ENCODE measurements at places on chromosomes 2 and 18.

GRCh38 chr18:6543330-6543908, 128.7 kb upstream of the L3MBTL4 start:
- no peak for DNase-seq

DNA sequence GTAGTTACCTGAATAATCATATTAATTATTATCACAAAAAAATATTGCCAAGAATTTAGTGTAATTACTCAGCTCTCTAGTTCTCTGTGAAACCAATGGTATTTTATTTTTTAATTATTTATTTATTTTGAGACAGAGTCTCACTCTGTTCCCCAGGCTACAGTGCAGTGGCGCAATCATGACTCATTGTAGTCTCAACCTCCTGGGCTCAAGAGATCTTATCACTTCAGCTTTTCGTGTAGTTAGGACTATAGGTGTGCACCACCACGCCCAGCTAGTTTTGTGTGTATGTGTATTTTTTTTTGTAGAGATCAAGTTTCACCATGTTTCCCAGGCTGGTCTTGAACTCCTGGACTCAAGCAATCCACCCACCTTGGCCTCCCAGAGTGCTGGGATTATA, 440.4 kb upstream of the CDH20 start:
- no peak for DNase-seq

GRCh38 chr2:25822190-25823117, 55.8 kb downstream of the ASXL2 start:
- DNase-seq = no peak

DNA sequence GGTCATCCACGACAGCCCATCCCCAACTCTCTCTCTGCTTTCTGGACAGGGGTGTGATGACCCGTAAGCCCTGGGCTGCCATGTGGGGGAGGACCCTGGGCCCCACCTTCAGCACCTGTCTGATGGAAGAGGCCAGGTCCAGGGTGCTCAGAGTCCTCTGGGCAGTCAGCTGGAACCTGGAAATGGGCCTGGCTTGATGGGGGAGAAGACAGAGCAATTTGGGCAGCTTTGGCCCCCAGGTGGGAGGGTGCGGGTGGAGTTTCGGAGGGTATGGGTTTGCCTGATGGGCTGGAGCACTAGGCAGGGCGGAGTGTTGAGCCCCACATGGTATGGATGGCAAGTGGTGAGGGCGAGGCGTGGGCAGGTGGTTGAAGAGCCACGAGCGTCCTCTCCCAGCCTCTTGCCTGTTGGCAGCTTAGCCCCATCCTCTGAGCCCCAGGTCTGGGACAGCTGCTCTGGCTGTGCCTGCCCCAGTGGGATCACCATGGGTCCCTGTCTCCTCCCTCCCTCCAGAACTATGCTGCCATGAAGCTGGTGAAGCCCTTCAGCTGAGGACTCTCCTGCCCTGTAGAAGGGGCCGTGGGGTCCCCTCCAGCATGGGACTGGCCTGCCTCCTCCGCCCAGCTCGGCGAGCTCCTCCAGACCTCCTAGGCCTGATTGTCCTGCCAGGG, 232.7 kb downstream of the DYSF start:
- DNase-seq = no peak

DNA sequence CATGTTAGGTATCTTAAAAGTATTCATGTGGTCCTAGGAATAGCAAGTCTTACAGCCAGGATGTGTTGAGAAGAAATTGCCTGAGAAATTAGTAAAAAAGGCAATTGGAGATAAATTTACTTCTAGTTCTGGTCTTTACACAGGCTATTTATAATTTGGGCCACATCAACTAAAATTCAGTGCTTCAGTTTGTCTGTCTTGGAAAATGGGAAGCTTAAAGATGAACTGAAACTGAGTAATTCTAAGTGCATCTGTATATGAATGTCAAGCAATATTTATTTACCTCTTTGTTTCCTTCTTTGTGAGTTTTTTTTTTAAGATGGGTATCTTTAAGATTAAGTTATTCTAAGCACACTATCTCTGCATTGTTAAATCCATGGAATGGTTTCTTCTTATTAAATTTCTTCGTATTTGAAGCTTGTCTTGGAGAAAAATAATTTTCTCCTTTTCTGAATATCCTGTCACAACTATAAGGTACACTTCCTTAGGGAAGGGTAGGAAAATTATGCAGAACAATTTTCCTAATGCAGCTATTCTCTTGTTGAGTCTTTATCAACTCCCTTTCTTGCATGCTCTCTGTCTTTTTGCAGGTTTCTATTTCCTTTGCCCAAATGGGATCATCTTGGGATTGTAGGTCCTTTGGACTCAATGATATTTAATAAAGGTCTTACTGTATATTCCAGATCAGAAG, 39.7 kb upstream of the MMADHC start:
- DNase-seq = no peak

GRCh38 chr2:26948800-26949199, 21.6 kb upstream of the MAPRE3 start:
- DNase-seq = no peak

DNA sequence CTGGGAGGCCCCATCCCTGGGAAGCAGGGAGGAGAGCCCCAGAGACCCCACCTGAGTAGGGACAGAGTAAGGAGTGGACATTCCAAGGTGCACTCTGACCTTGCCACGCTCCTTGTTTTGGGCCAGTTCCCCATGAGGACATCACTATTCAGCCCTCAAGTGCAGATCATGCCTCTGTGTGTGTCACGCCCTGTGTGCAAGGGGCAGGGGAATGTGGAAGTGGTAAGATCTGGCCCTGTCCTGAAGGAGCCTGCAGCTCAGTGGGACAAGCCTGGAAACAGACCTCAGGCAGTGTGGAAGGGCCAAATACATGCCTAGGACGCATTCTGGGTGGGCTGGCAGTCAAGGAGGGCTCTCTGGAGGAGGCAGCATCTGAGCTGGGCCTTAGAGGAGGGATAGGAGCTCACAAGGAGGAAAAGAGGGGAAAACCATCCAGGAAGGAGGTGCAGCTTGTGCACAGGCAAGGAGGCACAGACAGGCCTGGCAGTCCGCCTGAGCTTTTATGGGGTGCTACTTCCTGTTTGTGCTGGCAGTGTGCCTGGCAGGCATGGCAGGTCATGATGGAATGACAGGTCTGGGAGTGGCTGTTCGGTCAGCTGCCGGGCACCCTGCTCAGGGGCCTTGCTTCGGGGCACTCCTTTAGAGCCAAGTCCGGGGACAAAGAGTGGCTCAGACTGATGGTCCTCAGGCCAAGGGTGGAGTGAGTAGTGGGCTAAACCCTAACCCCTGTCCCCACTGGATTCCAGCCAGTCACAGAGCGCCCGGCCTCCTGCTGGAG, 3.3 kb downstream of the KLHL30 start:
- no peak for DNase-seq

GRCh38 chr18:37778417-37779165, 213.0 kb upstream of the CELF4 start:
- DNase-seq = peak; percentile 69

DNA sequence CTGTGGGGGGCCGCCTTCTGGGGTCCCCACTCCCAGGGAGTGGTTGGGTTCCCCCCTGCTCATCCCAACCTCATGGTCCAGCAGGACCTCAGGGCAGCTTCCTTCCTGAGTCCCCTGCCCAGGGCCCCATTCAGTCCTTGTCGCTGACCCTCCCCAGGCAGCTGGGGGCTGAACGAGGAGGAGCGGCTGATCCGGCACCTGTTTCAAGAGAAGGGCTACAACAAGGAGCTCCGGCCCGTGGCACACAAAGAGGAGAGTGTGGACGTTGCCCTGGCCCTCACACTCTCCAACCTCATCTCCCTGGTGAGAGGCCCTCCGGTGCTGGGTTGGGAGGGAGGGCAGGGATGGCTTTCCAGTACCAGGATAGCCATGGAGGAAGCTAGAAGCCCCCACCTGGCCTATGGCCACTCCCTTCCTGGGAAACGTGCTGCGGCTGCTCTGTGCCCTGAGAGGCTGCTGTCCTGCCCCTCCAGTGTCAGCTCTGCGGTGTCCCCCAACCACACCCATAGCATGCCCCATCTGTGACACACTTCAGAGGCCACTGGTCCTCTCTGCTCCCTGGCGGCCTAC, 497 bp downstream of the CHRND start:
- no peak for DNase-seq

DNA sequence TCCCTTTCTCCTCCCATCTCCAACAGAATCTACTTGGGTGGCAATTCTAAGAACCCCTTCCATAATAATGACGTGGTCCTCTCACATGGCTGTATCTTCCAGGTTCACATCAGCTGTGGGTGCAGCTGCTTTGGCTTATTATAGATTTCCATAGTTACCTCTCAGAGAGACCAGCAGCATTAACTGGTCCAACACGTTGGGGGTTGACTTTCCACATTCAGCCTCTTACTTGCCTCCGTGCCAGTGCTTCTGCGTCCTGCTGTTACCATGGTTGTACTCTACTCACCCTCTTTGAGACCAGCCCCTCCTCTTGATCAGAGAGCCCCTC, 570.7 kb downstream of the PLCL1 start:
- DNase-seq = no peak

- DNase-seq = no peak
These were observed 300.3 kb upstream of the MGAT5 start for GRCh38 chr2:133953524-133953923.

DNA sequence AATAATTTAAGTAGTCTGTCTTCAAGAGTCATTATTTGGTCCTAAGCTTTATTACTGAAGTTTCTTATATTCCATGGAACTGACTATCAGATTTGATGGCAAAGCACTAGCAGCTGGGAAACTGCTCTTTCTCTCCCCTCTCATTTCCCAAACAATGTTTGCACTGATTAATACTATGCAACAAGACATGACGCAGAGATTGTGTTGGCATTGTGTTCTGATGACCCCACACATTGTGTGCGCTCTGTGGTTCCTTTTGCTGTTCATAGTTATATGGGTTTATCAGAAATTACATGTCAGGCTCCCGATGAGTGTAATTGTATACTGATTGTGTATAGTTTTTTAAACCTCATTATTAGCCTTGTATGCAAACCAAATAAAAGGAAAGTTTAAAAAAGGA, 331.6 kb upstream of the FANCL start:
- no peak for DNase-seq

GRCh38 chr2:26970928-26971627, 641 bp downstream of the MAPRE3 start:
- peak; percentile 15 for DNase-seq

- no peak for DNase-seq
These were observed 11.3 kb downstream of the RMP24 start for GRCh38 chr18:35983818-35984217.

DNA sequence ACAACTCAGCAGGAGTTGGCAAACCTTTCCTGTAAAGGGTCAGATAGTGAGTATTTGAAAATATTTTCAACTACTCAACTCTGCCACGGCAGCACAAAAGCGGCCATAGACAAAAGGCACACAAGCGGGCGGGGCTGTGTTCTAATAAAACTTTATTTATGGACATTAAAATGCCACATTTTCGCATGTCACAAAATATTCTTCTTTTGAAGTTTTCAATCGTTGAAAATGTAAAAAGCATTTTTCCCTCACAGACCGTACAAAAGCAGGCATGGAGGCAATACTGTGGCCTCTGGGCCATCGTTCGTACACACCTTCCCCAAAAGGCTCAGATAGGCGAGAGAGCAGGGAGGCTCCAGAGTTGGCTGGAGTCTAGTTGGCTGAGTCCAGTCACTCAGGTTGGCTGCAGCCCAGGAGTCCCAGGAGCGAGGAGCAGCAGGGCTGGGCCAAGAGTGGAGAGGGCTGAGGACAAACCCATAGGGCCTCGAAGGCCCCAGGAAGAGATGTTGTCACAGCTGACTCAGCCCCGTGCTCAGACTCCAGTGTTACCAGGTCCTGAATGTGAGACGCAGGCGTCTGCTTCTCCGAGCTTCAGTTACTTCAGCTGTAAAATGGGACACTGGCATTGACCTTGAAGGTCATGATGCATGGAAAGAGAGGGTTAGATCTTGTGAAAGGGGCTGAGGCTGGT, 42.5 kb downstream of the SDC1 start:
- no peak for DNase-seq

DNA sequence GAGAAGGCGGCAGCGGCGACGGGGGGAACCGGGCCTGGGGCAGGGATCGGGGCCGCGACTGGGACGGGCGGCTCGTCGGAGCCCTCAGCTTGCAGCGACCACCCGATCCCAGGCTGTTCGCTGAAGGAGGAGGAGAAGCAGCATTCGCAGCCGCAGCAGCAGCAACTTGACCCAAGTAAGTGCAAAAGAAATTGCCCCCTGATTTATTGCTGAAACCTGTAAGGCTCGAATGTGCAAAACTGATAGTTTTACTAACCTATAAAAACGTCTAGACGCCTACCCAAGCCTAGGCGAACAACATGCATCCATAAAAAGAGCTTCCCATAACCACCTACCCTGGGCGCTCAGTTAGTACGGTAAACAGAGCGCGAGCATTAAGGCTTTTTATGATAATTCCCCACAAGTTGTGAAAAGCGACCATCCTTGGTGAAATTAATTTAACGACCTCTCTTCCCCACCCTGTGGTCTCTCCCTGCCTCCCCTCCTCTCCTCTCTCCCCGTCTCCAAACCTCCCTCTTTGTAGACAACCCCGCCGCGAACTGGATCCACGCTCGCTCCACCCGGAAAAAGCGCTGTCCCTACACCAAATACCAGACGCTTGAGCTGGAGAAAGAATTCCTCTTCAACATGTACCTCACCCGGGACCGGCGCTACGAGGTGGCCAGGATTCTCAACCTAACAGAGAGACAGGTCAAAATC, 1.0 kb downstream of the HOXD9 start:
- no peak for DNase-seq

DNA sequence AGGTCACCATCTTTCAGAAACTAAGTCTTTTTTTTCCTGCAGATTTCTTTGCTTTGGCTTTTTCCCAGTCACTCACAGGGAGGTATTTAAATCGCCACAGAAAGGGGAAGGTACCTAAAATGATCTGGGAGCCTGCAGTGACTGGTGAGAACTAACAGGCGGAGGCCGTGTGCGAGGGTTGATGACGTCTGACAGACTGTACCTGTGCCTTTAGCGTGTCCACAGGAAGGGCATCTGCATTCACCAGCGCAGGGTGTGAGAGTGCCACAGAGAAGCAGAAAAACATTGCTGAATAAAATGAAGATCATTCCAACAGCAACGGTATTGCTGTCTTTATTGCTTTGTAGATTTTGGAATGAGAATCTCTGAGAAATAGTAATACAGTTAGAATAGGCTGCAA, 5.7 kb downstream of the CTDP1 start:
- DNase-seq = no peak

DNA sequence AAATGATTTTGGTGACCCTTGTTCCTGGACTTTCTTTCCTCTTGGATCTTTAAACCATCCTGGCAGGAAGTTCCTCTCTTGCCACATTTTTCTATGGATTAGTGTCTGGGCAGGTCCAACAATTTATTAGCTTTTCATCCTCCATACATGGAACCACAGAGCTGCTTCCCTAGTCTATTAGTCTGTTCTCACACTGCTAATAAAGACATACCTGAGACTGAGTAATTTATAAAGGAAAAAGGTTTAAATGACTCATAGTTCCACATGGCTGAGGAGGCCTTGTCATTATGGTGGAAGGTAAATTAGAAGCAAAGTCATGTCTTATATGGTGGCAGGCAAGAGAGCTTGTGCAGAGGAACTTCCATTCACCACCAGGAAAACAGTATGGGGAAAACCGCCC, 122.9 kb downstream of the DDX1 start:
- DNase-seq = no peak
